CD4-positive, alpha-beta memory T cell (primary cell): ENCODE measurements at places on chromosomes 6 and 20.

- DNase-seq: no peak
These were observed 138.1 kb upstream of the RPS6KA2 start for GRCh38 chr6:166765234-166765541.

DNA sequence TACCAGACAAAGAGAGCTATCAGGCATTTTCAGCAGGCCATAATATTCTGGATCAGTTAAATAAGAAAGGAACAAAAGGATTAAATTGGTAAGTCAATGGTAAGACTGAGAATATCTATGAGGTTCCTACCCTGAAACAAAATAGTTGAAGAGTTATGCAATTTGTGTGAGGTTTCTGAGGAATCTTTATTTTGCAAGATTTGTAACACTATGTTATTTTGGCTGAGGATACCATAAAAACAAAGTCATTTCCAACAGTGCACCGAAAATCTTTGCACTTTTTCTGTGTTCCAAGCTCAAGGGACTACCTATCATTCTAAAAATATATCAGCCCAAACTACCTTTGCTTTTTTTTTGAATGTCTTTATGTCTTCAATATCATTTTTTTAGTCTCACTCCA, 383.3 kb upstream of the CITED2 start:
- DNase-seq: no peak

DNA sequence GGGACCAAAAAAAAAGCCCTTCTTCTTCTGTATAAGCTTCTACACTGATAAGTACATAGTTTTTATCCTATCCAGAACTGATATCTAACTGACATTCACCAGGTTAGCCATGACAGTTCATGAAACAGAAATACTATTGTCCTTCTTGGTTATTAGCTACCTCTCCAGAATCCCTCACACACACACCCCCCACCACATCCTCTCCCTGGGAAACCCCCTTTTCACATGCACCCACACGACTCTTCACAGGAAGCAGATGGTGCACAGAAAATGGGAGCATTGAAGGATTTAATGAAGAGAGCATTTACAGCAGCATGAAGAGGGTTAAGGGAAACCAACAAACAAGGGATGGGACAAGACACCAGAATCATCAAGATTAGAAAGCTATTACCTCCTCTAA, 88.9 kb downstream of the FHL5 start:
- no peak for DNase-seq

GRCh38 chr6:12175626-12176025, 114.5 kb upstream of the EDN1 start:
- DNase-seq: no peak

DNA sequence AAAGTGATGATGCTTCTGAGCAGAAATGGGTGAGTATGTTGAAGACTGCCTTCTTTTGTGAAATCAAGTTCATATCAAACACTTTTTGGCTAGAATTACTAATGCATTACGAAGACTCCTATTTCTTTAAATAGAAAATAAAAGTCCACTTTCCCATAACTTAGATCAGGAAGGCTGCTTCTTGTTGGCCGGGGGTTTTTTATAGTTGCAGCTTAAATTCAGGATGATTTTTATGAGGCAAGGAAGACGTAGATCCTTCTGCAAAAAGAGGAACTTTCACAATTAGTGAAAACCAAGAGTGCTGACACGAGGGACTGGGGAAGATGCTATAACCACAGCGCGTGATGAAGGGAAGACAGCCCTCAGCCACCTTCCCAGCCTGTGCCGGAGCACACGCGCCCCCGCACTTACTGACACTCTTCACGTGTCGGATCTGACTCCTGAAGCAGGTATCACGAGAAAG, 206.1 kb upstream of the PRDM1 start:
- DNase-seq: peak; percentile 37

GRCh38 chr6:110446405-110446804, 30.0 kb downstream of the SLC22A16 start:
- DNase-seq: no peak

DNA sequence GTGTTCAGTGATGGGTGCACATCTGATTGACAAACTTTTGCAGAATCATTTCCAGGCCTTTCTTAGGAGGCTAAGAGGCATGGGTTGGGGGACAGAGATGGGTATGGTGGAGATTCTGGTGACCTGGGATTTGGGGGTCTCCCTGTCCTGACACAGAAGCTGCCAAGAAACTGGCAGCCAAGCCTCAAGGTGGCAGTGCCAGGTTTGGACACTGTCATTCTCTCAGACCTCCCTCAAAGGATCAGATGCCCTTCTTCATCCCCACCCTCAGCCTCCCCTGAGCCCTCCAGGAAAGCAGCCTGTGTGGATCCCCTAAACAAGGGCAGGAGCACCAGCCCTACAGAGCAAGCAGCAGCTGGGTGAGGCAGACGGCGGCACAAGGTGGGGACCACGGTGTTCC, 18.1 kb upstream of the MAS1L start:
- no peak for DNase-seq

DNA sequence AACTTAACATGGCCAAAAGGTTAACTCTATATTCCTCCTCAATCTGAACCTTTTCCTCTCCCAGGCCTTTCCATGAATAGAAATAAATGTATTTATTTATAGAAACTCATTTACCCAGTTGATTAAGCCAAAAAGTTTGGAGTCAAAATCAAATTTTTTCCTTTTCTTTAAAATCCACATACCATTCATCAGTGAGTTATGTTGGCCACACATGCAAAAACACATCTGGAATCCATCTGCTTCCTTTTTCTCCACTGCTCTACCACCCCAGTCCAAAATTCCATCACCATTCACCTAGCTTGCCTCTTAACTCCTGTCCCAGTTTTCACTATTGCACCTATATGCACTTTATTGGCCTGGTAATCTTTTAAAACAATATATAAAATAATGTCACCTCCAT, 62.4 kb upstream of the TMEM200A start:
- no peak for DNase-seq

DNA sequence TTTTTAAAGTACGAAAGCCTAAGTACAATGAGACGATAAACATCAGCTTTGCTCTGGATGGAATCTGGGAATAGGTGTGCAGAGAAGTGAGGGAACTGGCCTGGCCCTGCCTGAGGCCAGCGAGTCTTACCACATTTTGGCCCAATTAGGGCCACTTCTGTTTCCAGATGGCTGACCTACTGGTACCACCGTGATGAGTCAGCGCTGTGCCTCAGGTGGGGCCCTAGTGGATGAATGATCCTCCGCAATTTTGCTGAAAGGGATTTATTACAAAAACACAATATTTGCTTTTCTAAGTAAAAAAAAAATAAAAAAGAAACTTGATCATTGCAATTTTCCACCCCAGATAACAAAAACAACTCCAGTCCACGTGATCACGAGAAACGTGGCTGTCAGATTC, 22.5 kb downstream of the INSM1 start:
- DNase-seq: no peak

- no peak for DNase-seq
These were observed 118.8 kb downstream of the ADTRP start for GRCh38 chr6:11659757-11660156.

DNA sequence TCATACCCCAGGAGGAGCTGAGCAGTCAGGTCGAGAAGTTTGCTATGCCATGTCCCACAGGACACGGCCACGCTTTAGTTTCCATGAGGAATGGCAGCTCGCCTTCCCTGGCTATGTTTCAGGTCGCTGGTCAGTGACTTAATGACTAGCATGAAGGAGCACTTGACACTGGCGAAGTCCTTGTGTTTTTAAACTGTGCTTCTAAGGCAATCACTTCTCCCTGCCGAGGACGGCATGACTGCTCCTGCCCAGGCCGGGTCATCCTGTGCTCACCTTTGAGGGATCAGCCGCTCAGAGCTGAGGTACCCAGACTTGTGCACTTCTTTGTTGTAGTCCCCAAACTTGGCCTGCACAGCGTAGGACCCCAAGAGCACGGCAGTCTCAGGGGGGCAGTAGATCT, 34.1 kb downstream of the EZR start:
- DNase-seq: no peak

DNA sequence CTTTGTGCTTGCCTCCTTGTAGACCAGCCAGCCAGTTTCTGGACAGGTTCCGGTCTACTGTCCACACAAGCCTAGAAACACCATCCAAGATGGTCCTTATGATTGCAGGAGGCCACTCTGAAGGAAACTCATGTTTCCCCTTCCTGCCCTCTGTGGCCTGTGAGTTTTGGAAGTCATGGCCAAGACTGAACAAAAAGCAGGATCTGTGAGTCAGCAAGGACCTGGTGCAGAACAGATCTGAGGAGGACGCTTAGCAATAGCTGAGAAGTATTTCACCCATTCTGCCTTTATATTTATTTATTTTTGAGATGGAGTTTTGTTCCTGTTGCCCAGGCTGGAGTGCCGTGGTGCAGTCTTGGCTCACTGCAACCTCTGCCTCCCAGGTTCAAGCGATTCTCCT, 134.6 kb upstream of the EEF1E1 start:
- DNase-seq: no peak

- no peak for DNase-seq
These were observed 6.4 kb upstream of the BHLHE23 start for GRCh38 chr20:63013207-63013606.

GRCh38 chr6:38432079-38432478, 207.7 kb downstream of the BTBD9 start:
- no peak for DNase-seq

- DNase-seq: no peak
These were observed 75.5 kb downstream of the HMGN3 start for GRCh38 chr6:79158856-79159516.

- no peak for DNase-seq
These were observed 125.4 kb downstream of the RNASET2 start for GRCh38 chr6:166830891-166831363.

GRCh38 chr6:40852779-40853373, 186.1 kb downstream of the UNC5CL start:
- DNase-seq: no peak

GRCh38 chr20:11376998-11377397, 540.7 kb upstream of the BTBD3 start:
- DNase-seq: no peak
